ENCODE measurements at places on chromosomes 6 and 20. TPM values are rescaled to one million over a fixed set of nuclear protein-coding genes. Genes with fewer than 3 reads are reported as not detected.

GSTA1 gene
- 1.7 TPM for total RNA-seq

RGS17 gene
- 0.25 TPM for total RNA-seq

PBOV1 gene
- total RNA-seq = not detected

GSTA2 gene
- not detected for total RNA-seq

ZNF165 gene
- 3.7 TPM for total RNA-seq

OR2H1 gene
- not detected for total RNA-seq

CLIC5 gene
- total RNA-seq = 3.4 TPM

SAPCD1 gene
- total RNA-seq = not detected

C20orf204 gene
- 0.98 TPM for total RNA-seq

DPPA5 gene
- not detected for total RNA-seq

CST2 gene
- not detected for total RNA-seq

ADAT2 gene
- 5.9 TPM for total RNA-seq

RIPPLY2 gene
- total RNA-seq = not detected

CLVS2 gene
- 1.5 TPM for total RNA-seq

SIRPA gene
- total RNA-seq = 52.3 TPM

LHFPL5 gene
- total RNA-seq = not detected

ATXN1 gene
- total RNA-seq = 43.2 TPM

ZNF318 gene
- 17.2 TPM for total RNA-seq

PDCD2 gene
- 66.3 TPM for total RNA-seq

MYL9 gene
- total RNA-seq = 246 TPM

PTCHD4 gene
- not detected for total RNA-seq

MAS1L gene
- not detected for total RNA-seq

EYS gene
- not detected for total RNA-seq

LY6G6D gene
- not detected for total RNA-seq

DNAH8 gene
- total RNA-seq = not detected
